Activated gamma-delta T cell treated with anti-CD3 and anti-CD28 coated beads, Interleukin-2, amount 50 U/mL, for 16 hours (primary cell): ENCODE measurements at places on chromosomes 2 and 18.

DNA sequence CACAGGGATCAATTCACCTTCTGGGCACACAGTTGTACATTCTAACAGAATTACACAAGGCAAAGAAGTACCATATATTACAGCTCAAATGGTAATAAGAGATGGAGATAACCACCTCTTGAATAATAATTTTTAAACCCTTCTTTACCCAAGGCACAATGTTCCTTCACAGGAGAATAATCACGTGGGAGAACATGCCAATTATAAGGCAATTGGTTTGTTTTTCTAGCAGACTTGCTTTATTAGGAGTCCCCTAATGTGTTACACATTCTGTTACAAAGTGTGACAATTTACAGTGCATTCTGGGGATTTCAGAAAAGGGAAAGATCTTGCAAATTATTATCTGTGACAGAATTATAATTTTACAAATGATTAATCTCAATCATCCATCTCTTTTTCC lies 380.3 kb downstream of the RND3 start:
- no peak for DNase-seq

DNA sequence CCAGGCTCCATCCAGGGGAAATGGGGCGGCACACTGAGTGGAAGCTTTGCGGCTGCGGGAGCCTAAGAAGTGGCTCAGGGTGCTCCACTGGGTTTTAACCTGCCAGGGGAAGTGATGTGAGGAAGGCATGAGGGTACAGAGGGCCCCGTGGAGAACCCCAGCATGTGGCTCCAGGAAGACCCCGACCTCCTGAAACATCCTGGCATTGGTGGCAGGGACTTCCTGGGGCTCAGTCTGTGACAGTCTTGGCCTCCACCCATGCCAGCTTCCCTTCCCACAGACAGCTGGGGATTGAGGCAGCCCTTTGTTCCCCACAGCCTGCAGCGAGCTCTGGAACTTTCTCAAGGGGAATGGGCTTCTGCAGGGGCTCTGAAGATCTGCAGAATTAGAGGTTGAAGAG lies 146.6 kb downstream of the TNS1 start:
- DNase-seq, result no peak

DNA sequence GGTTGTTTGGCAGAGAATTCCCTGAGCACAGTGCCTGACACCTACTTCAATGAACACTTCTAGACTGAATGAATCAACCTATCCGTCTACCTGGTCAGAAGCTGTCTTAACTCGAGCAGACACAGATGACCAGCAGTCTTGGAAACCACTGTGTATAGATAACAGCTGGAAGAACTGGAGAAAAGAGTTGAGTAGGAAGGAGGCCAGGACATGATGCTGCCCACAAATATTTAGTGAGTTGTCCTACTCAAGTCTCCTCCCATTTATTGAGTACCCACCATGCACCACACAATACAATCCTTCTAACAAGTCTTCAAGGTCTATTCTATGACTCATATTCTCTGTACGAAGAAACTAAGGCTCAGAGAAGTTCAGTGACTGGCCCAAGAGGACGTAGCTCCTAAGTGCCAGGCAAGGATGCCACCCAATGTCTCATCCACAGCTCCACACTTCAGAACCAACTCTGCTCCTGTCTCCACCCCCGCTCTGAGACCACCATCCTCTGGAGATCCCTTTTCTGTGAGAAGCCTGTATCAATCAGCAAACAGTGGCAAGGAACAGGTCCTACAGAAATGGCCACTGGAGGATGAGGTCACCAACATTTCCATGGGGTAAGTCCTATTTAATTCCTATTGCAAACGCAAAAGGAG lies 62.2 kb downstream of the GALNT14 start:
- DNase-seq, result no peak

GRCh38 chr18:75248426-75249174 lies 38.0 kb downstream of the TSHZ1 start:
- no peak for DNase-seq

DNA sequence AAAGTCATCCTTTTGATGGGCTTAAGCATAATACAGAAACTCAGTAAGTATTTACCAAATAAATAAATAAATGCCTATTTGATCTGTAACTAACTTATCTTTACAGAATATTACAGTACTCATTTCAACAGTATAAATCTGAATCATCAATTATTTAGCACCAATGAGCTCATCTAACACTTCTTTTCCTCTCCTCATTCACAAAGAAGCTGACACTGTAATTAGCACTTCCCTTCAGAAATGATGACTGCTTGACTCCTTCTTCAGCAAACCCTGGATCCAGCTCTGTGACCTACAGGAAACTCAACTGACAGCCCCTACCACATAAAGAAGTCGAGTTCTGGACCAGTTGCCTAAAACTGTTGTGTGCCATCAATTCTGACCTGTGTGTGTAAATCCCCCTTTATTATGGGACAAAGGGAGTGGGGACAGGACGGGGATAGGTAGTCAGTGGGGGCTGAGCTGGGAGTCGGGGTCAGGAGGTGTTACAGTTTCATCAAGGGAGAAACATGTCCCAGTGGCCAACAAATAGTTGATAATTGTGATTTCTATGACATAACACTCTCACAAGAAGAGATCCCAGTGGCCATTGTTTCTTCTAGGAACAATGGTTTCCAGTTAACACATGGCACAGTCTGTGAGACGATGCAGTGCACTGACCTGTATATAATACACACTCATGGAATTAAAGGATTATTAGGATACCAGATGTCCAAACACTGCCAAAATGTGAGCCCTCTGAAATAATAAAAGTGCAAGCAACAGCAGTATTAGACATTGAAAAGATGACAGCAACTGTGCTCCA lies 68.7 kb downstream of the STK39 start:
- no peak for DNase-seq

DNA sequence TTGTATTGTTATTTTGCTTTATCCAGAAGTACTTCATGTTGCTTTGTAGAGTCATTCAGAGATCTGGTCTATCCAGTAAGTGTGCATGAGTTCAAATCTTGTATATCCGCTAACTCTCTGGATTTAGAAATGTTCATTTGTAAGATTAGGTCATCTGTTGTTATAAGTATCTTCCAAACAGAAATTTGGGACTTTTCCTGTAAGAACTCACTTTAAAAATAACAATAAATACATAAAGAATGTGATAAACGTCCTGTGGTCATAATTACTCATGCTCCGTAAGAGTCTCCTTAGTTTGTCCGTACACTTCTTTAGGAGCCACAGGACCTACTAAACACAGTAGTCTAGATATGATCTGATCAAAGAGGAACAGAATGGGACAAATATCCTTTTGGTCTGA lies 699.9 kb upstream of the SLC8A1 start:
- DNase-seq, result no peak

- no peak for DNase-seq
Measured at GRCh38 chr18:23391156-23391555, 61.9 kb upstream of the RIOK3 start.

DNA sequence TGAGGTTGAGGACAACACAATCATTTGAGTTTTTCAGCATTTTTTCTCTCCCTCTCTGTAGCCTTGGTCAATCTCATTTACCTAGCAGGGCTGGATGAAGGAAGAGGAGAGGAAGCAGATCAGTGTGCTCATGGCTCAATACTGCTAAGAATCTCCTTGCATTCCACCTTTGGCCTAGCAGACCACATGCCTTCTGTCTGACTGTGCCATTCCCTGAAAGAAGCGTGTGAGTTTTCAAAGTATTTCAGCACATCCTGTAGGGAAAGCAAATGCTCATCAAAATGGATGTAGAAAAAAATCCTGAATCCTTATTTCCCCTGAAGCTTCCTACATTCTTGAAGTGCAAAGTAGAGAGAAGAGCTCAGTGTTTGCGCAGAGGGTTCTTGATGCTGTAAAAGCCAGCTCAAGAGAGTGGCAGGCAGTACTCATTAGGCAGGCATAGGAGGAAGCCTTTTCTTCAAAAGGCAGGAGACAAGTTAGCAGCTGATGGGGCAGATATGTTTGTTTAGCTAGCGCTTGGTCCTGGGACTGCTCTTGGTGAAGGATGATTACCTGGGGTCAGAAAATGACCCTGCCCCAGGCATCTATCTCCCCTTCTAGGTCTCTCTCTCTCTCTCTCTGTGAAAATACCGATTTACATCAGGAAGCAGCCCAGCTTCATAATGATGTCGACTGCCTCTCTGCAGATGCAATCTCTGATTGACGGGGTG lies 14.4 kb upstream of the PIK3C3 start:
- no peak for DNase-seq
